ENCODE measurements at places on chromosomes 12 and 14.

DNA sequence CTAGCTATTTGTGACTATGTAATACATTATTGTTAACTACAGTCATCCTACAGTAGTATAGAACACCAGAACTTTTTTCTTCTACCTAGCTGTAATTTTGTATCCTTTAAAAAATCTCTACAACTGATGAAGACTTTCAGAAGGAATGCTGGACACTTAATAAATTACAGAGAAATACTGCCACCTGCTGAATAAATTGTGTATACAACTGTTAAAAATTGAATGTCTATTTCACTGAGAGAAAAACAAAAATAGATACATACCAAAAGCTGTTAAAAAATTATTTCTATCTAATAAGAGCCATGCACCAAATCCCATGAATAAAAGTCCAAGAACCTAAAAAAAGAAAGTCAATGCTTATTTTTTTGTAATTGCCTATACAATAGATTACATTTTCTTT, 6.6 kb downstream of the TSPAN19 start:
- no peak for DNase-seq
- no peaks in the 10 kb centered on the region for H3K36me3 ChIP-seq
- no peaks in the 10 kb centered on the region for H3K4me1 ChIP-seq
- H3K4me3 ChIP-seq, result no peak overlapping the region

DNA sequence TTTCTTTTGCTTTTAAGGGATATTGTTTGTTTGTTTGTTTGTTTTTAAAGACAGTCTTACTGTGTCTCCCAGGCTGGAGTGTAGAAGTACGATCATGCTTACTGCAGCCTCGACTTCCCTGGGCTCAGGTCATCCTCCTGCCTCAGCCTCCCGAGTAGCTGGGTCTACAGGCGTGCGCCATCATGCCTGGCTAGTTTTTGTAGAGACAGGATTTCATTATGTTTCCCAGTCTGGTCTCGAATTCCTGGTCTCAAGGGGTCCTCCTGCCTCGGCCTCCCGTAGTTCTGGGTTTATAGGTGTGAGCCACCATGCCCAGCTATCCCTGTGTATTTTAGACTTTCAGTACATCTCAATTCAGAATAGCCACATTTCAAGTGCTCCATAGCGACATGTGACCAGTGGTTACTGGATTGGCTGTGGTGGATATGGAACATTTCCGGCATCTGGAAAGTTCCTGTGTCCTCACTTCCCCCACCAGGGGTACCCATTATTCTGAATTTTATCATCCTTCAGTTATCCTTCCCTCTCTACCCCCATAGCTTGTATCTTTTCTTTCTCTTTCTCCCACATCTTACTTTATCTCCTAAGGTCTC, 61.1 kb downstream of the HRK start:
- peaks cover 26% of the 10 kb centered on the region for H3K4me1 ChIP-seq
- H3K36me3 ChIP-seq, result peaks cover 2% of the 10 kb centered on the region
- H3K4me3 ChIP-seq, result peak overlapping the region; percentile 32
- no peaks in the 10 kb centered on the region for H3K27me3 ChIP-seq

DNA sequence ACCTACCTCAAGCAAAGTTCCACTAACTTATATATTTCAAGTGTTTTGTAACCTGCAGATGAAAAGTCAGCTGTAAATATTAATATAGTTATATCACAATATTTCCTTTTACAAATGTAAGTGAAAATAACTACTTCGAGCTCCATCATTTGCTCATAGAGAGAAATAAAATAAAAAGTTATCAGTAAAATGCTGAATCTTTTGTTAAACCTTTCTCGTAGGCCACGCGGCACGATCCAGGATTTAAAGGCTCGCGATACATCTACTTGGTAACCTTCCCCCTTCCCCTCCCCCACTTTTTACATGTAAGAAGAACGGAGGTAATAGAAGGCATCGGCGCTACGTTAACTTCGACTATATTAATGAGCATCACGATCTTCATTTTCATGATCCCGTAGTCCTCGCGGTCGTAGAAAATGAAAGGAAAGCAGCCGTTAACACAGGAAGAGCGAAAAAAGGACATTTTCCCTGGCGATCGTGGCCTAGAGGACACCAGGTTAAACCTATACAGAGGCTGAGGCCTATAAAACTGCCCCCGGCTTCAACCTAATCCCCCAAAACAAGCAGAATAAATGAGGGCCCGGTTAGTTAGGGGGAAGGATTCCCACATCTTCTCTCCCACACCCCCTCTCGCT, 508 bp downstream of the HNRNPC start:
- no peaks in the 10 kb centered on the region for H3K27me3 ChIP-seq
- peak; percentile 39 for DNase-seq
- H3K27ac ChIP-seq, result peak overlapping the region; percentile 100
- peak overlapping the region; percentile 100 for H3K4me3 ChIP-seq

DNA sequence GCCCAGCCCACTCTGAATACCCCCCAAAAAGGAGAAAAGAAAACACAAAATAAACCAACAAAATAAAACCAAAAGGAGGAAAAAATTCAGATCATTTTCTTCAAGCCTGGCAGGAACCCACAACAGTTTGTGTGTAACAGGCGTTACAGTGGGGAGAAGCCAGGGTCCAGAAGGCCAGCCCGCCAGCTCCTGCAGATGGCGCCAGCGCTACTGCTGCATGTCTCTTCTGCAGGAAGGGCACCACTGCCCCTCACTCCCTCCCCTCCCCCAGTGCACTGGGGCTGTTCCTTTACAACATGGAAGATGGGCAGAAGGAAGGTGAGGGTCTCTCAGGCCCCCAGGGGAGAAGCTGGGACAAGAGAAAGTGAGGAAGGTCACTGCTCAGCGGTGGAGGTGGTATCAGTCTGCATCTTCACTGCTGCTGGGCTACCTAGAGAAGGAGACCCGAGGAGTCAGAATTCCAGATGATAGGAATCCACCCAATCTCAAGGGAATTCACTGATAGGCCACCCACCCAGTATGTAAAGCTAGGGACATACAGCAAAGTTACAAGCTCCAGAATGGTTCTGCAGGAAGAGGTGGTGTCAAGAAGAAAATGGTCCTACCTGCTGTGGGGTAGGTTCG, 2.3 kb upstream of the NOP2 start:
- peak overlapping the region; percentile 100 for H3K4me3 ChIP-seq
- peak; percentile 67 for DNase-seq
- peaks cover 73% of the 10 kb centered on the region for H3K36me3 ChIP-seq
- H3K27ac ChIP-seq, result peak overlapping the region; percentile 33
